ENCODE measurements at places on chromosomes 2 and 18.
A peak's percentile ranks its signal among the peaks of the same experiment; 100 is the strongest.

DNA sequence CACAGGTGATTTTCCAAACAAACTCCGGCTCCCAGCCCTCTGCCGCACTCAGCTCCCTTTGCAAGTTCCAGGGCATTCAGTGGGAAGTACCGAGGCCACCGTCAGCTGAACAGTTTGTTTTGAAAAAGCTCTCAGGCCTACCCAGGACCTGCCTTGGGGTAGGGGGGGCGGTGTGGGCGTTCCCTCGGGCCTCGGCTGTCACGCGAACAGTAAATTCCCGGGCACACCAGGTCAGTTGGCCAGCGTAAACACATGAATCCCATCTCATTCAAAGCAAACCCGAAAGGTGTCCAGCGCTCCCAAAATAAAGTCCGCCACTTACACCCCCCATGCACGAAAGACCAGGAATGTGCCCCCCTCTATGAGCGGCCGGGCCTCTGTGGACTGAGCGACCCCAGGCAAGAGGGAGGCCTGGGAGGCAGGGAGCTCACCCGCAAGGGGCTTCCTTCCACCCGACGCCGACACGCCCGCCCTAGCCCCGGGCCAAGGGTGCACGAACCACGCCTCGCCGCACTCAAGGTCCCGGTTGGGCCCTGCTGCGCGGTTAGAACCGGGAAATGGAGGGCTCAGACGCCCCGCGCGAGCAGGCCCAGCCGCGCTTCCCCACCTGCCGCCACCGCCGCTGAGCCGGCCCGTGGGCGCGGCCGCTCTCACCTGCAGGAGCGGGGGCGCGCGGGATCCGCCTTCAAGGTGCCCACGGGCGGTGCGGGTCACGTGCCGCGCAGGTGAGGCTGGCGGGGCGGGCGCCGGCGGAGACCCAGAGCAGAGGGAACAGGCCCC lies at the start of gene WDSUB1:
Gene WDSUB1 (minus strand): TSS at position 775 of the 780 bp plus-strand sequence. CDS start 3,634 bp downstream, outside the sequence.
- DNase-seq, result peak; percentile 31

GRCh38 chr2:209933499-209934483 lies 68.6 kb upstream of the RPE start:
- DNase-seq, result no peak

DNA sequence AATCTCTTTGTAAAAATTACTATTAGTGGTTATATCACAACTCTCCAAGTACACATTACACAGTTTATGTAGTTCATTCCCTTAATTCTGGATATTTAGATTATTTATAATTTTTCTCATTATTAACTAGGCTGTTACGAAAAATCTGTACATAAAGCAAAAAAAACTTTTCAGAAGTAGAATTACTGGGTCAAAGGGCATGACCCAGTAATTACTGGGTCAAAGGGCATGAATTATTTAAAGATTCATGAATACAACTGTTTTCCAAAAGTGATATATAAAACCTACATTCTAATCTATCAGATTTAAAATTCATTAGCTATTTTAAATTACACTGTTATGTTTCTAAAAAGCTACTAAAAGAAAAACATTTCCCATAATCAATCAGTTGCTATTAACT lies 55.3 kb downstream of the MSH6 start:
- DNase-seq, result no peak

- no peak for DNase-seq
Measured at GRCh38 chr18:79469751-79470505, 74.2 kb downstream of the NFATC1 start.

DNA sequence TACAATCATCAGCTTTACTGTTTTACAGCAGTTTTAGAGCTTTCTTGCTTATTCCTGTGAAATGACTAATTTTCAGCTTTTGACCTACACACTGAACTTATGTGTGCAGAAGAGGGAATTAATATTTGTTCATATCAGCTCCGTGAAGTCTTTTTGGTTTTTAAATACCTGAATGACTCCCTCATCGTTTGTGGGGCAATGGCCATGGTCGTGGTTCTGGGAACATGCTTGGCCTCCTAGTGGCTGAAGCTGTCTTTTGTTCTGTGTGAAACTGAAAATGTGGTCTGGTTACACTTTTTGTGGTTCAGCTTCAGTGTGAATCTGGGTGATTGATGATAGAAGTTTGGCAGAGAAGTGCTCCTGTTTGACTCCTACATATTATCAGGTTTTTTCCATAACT lies 408.1 kb downstream of the THSD7B start:
- no peak for DNase-seq

- DNase-seq, result no peak
Measured at GRCh38 chr2:239630618-239631286, 229.9 kb upstream of the HDAC4 start.

DNA sequence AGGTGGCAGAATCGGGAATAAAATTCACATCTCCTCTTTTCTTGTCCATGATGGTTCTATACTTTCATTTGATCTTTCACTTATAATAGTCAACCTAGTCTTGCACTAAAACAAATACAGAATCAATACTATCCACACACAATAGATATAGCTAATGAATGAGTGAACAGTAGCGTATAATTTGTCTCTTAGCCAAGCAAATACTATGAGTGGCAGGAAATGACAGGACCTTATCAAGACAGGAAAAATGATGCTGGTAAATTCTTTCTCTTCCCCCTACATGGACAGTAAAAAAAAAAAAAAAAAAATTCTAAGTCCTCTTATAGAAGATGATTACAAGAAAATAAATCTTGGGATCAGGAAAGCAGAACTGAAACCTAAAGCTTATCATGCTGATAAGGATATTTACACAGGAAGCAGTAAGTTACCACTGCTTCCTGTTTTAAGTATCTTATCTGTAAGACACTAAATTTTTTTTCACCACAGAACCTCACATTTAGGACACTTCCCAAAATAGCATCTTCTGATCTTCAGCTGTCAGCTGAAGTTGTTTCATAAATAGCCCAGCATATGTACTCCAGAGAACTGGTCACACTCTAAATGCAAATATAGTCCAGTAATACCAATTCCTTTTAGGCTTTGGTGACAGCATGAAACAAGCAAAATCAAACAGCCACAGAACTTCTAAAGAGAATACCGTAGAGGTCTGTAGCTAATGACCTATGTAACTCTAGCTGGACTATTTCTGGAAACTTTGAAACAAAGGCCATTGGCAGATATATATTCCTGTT lies 27.0 kb downstream of the IRS1 start:
- no peak for DNase-seq

- DNase-seq, result no peak
Measured at GRCh38 chr18:51461956-51462355, 264.5 kb upstream of the MEX3C start.

DNA sequence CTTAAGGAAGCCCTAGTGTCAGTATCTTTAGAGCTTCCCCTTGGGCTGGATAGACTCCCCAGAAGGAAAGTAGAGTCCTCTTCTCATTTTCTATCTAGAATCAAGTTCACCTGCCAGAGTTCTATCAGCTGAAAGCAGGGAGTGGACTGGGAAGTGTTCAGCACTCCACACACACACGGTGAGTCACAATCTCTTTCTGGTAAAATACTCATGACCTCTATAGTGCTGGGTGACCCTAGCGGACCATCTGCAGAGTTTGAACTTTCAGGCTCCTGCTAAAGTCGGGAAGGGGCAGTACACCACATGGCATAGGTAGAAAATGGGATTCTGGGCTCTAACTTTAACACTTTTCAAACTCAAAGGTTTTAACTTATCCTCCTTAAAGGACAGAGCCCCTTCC lies 43.3 kb downstream of the SAP130 start:
- DNase-seq, result no peak

GRCh38 chr18:22674272-22674671 lies 256.6 kb upstream of the CTAGE1 start:
- no peak for DNase-seq

Data from activated CD4-positive, alpha-beta T cell treated with anti-CD3 and anti-CD28 coated beads for 4 hours (primary cell).